ENCODE measurements at places on chromosomes 13 and 19.

DNA sequence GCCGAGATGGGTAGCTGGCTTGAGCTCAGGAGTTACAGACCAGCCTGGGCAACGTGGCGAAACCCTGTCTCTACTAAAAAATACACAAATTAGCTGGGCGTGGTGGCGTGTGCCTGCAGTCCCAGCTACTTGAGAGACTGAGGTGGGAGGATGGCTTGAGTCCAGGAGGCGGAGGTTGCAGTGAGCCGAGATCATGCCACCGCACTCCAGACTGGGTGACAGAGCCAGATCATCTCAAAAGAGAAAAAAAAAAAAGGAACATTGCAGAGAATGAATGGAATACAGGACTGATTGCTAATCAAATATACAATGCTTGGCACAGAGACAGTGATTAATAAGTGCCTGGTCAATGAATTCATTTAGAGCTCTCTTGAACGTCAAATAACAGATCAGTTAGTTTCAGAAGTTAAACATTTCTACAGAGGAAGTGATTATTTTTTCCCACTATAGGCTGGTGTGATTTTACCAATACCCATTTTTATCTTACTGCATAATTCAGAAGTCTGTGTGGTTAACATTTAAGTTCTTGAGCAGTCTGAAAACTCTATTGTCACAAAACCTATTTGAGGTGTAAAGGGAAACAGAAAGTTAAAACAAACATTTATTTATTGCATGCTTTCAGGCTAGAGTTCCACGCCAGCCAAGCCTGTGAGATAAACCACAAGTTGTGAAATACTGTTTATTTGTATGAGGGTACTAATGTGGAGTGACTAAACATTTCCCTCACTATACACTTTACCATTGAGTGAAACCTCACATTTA, 7.7 kb upstream of the TBC1D4 start:
- H3K4me3 ChIP-seq, result peak overlapping the region; percentile 43
- no peak overlapping the region for H3K27ac ChIP-seq
- no peak for DNase-seq
- H3K36me3 ChIP-seq, result no peaks in the 10 kb centered on the region

GRCh38 chr13:95059306-95059705, 241.9 kb downstream of the ABCC4 start:
- no peaks in the 10 kb centered on the region for H3K27me3 ChIP-seq
- H3K4me1 ChIP-seq, result no peaks in the 10 kb centered on the region
- no peak overlapping the region for H3K27ac ChIP-seq
- H3K4me3 ChIP-seq, result no peak overlapping the region

- H3K27ac ChIP-seq, result no peak overlapping the region
- no peak overlapping the region for H3K4me3 ChIP-seq
- H3K4me1 ChIP-seq, result peaks cover 12% of the 10 kb centered on the region
- DNase-seq, result no peak
- H3K36me3 ChIP-seq, result no peaks in the 10 kb centered on the region
- H3K27me3 ChIP-seq, result peaks cover 52% of the 10 kb centered on the region
Observed at GRCh38 chr19:46224773-46225172, 4.8 kb upstream of the IGFL1 start.

- peak overlapping the region; percentile 36 for H3K27ac ChIP-seq
- H3K4me1 ChIP-seq, result peaks cover 13% of the 10 kb centered on the region
- H3K27me3 ChIP-seq, result no peaks in the 10 kb centered on the region
Observed at GRCh38 chr13:42707586-42707985, 73.8 kb upstream of the FAM216B start.

DNA sequence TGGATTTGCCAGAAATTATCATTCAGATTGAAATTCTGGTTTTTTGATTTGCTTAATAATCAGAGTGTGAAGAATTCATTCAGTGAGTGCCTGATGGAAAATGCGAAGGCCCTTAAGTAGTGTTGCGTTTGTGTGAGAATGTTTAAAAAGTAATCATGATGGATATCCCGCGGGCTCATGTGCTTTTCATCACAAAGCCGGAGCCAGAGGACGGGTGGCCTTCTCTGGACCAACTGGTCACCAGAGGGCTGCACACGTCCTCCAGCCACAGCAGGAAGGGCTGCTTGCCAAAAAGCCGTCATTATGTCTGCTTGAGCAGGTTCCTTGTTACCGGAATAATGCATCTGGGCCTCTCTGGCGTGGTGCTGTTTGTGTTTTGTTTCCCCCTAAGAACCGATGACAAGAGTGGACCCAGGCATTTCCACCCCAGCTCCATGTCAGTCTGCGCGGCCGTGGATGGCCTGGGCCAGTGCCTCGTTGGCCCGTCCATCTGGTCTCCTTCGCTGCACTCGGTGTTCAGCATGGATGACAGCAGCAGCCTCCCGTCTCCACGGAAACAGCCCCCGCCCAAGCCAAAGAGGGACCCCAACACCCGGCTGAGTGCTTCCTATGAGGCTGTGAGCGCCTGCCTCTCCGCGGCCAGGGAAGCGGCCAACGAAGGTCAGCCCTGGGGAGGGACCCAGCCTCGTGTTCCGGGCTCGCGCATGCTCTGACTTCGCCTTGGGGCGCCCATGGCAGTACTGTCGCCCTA, 497.7 kb downstream of the MYO16 start:
- H3K36me3 ChIP-seq, result no peaks in the 10 kb centered on the region
- H3K4me1 ChIP-seq, result no peaks in the 10 kb centered on the region
- no peak overlapping the region for H3K27ac ChIP-seq
- DNase-seq, result no peak
- no peak overlapping the region for H3K4me3 ChIP-seq

Data from osteoblast (primary cell).